ENCODE measurements at places on chromosomes 1 and 21. TPM values are rescaled to one million over a fixed set of nuclear protein-coding genes. Genes with fewer than 3 reads are reported as not detected.

GRCh38 chr1:240611619-240612480 lies at the start of gene GREM2:
TSS of gene GREM2 (minus strand) at chr1:240612155. CDS start at chr1:240493475, 118,680 bp downstream.
- no peak for DNase-seq

GRCh38 chr1:2215909-2216766 lies 12.0 kb upstream of the SKI start:
- DNase-seq: no peak

DNA sequence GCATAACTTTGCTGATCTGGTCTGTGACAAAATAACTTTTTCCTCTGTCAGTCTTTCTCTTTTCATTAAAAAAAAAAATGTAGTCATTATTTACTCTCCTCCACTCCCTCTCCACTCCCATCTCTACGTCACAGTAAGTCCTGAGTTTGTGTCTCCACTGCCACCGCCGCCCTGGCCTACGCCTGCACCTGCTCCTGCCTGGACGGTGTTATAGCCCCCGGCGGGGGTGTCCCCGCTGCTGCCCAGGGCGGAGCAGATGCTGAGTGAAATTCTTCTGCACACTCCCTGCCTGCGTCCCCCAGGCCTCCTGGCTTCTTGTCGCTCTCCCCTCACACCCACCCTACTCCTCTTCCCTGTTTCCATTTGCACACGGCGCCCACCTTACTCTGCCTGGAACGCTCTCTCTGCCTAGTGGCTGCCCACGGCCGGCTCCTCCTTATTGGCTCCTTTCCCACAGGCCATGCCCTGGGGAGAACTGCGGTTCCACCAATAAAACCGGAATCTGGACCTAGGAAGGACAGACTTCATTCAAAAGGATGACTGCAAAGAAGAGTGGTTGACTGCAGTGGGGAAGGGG lies 55.2 kb upstream of the C1orf174 start:
- no peak for DNase-seq

GREM2 gene
- total RNA-seq: not detected

CSDE1 gene
- 216 TPM for total RNA-seq

RAB3B gene
- total RNA-seq: 0.24 TPM

PIGR gene
- 0.24 TPM for total RNA-seq

Data from thymus (tissue), 14 donors.